ENCODE measurements at places on chromosomes 7 and 10.

- no peak for DNase-seq
Measured at GRCh38 chr10:132289439-132289838, 18.3 kb downstream of the STK32C start.

- DNase-seq = no peak
Measured at GRCh38 chr10:128723631-128724205, 597.5 kb upstream of the MKI67 start.

DNA sequence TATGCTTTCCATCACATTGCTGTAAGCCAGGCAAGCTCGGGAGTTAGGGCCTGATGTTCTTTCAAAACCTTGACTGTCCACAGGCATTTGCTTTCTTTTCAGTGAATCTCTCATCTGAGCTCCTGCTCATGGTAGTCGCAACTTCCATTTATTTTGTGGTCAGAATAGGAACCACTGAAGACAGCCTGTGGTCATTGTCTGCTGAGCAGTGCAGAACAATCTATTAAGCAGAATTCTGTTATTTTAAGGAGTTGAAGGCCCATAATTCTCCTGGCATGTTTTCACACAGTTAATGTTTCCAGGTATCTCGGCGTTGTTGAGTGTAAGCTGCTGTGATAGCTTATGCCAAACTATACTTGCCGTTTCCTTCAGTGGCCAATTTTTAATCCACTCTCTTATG is 491.1 kb upstream of the AKR1E2 start:
- no peak for DNase-seq

GRCh38 chr7:31358467-31358866 is 17.9 kb upstream of the NEUROD6 start:
- DNase-seq = peak; percentile 57

- peak; percentile 23 for DNase-seq
Measured at GRCh38 chr7:123876557-123877256, 31.7 kb downstream of the HYAL4 start.

- no peak for DNase-seq
Measured at GRCh38 chr7:11623093-11623678, 208.8 kb downstream of the THSD7A start.

- DNase-seq = no peak
Measured at GRCh38 chr10:2665772-2666171, 401.6 kb upstream of the PFKP start.

DNA sequence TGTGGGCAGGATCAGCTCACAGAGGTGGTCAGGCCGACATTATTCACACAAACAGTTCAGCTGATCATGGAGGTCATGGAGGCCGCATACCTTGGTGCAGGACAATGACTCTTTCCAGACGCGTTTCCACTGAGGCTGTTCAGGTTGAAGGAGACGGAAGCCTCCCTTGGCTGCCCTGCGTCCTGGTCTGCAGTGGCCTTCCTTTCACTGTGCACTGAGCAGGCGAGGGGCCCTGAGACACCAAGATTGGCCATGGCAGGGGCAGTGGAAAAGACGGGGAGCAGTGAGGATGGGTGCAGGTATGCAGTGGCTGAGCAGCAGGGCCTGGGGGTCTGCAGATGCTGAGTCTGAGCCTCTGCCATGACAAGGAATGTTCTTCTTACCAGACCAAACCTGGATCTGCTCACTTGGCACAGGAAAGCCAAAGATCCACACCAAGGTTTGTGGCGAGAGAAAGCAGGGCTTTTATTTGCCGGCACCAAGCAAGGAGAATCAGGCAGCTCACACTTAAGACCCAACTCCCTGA is 263.3 kb downstream of the GLRX3 start:
- DNase-seq = no peak

DNA sequence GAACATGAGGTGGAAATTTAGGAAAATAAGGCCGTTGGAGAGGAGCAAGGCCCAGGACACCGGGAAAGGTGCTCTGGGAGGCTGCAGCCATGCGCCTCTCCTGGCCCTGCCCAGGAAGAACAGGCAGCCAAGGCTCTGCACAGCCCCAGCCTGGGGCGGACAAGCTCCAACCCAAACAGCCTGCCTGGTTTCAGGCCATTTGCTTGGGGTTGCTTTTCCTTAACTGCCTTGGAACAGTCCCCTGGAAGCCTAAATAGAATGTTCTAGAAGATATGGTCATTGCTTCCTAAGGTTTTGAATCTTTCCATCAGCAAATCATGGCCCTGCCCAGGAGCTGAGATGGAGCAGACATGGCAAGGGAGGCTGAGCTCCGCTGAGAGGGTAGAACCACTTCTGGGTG is 11.0 kb downstream of the VSTM4 start:
- DNase-seq = no peak

GRCh38 chr7:70527520-70528115 is 604.3 kb upstream of the GALNT17 start:
- DNase-seq = no peak

DNA sequence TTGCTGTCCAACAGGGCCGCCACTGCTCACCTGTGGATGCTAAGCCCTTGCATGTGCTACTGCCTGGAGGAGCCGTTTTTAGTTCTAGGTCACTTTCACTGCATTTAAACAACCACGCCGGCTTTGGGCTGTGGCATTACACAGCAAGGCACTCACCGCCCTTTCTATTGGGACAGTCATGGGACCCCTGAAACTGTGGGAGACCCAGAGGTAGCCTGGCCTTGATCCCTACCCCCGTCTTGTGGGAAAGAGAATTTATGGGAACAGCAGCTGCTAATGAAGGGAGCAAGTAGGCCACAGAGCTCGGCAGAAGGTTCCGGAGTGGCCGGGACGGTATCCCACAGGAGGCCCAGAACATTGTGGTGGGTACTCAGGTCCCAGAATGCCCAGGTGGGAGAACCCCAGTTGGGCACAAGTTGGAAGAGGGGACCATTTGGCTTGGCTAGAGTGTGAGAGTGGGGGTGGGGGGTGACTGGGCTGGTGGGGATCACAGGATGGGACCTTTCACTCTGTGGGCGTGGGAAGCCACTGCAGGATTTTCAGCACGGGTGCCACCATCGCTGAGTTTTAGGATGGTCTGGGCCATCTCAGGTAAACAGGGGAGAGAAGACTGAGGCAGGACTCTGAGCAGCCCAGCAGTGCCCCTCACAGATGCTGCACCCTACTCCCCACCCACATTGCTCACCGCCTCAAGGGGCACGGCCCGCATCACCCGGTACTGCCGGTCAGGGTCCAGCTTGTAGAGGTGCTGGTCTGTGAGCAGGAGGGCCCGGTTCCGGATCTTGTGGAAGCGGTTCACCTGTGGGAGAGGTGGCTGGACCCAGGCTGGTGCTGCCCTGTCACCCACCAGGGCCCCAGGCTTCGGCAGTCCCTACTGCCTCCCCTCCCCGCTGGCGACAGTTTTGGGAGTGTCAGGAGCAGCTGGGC is 15.2 kb downstream of the MYO1G start:
- DNase-seq = no peak

DNA sequence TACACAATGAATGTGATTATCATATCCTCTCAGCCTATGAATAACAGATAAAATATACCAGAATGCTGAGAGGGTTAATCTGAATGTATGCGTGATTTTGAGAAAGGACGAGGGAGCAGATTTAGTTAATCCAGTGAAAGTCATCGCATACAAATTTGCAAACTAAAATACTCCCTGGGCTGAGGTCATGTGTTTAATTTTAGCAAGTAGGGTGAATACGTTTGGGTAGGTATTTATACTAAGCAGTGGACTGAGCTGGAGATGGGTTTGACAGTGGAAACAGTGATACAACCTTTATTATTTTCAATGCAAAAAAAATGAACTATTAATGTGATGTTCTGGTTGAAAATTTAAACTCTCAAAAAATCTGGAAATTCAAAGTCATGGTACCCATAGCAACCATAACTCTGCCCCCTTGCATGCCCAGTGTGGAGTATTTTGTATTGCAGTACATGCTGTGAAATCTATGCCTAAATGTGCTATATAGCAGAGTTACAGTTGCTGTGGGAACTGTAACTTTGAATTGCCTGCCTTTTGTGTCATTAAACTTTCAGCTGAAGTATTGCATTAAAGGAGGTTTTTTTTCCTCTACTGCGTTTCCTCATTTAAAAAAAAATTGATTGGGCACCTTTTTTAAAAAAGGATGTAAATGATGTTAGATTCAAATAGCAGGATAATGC is 9.5 kb upstream of the ARID5B start:
- DNase-seq = no peak

- DNase-seq = peak; percentile 61
Measured at GRCh38 chr10:106255111-106255678, 909.3 kb downstream of the SORCS1 start.

- no peak for DNase-seq
Measured at GRCh38 chr10:9811601-9812000, 1206.1 kb upstream of the CELF2 start.

DNA sequence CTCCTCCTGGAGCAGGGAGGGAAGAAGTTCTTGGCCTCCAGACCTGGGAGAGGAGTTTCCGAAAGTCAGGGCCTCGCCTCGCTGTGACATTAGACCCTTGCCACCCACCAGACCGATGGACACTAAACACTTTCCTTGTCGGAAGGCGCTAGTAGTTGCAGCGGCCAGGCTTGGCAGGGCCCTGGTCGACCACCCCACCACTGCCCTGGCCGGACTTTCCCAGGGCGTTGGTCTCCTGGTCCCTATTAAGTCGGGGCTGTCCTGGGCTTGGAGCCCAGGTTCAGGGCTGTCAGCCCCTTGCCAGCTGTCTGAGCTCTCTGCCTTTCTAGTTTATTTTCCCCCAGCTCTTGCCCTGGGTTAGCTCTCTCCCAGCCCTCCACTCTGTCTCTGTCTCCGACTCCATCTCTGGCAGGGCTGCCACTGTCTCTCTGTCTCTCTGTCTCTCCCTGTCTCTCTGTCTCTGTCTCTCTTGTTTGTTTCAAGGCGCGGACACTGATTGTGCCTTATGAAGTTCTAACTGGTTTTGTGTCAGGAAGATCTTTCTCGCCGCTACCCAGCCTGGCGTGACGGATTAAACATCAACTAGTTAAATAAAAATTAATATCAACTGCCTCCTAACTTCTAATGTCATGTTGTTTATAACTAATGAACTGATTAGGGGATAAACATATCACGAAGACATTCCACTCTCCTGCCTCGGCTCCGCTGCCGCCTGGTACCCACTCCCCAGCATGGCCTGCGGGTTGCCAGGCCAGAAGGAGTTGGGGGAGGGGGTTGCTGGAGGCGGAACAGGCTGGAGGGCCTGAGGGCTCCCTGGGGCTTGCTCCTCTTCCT is 13.8 kb upstream of the PAX2 start:
- DNase-seq = peak; percentile 52

DNA sequence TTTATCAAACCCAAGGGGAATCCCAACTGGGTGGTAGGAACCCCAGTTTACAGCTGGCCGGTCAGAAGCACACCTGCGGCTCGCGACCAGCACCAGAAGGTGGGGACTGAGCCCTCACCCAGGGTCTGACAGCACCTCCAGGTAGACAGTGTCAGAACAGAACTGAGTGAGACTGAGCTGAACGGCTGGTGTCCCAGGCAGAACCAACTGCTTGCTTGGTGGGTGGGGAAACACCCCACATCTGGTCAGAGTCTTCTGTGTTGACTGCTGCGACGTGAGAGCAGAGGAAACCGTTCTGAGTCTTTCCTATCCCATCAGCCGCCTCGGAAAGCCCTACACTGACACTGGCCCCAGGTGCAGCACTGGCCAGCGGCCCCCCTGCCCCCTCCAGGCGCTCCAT is 160.7 kb downstream of the MAD1L1 start:
- DNase-seq = no peak

GRCh38 chr10:123007558-123008354 is 839 bp downstream of the IKZF5 start:
- peak; percentile 75 for DNase-seq

DNA sequence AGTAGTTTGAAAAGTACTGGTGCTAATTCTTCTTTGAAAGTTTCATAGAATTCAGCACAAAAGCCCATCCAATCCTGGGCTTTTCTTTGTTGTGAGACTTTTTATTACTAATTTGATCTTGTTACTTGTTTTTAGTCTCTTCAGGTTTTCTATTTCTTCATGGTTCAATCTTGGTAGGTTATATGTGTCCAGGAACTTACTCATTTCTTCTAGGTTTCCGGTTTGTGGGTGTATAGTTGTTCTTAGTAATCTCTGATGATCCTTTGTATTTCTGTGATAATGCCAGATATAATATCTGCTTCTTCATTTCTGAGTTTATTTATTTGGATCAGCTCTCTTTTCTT is 147.5 kb downstream of the RTKN2 start:
- DNase-seq = no peak

- DNase-seq = no peak
Measured at GRCh38 chr10:12638781-12639180, 289.4 kb downstream of the CAMK1D start.

DNA sequence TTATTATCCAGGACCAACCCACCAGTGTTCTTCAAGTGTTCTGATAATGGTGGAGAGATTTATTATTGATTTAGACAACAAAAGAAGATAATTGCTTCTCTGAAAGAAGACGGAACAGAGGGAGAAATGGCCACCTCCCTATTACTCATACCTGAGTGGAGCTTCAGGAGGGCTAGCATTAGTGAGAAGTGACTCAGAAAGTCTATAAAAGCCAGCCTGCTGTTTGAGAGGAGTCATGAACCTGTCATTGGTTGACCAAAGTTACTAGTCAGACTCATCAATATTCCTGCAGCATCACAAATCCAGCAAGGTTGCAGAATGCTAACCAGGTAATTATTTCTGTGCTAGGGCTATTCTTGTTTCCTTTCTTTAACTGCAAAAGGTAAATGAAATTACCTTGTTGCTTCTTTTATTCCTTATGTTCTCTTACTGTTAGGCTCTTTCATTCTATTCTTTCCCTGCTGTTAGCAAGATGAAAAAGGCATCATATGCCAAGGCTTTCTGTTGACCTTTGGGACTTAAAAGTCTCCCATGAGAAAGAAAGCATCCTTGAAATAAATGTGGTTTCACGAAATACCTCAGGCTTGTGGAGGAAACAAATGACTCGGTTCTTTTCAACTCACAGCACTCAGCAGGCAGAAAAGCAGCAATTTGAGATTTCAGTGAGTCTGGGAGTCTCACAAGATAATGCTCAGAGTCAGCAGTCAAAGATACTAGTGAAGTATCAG is 256.4 kb upstream of the PHYHIPL start:
- DNase-seq = peak; percentile 48

GRCh38 chr7:30040938-30041337 is 12.7 kb downstream of the PLEKHA8 start:
- DNase-seq = no peak

DNA sequence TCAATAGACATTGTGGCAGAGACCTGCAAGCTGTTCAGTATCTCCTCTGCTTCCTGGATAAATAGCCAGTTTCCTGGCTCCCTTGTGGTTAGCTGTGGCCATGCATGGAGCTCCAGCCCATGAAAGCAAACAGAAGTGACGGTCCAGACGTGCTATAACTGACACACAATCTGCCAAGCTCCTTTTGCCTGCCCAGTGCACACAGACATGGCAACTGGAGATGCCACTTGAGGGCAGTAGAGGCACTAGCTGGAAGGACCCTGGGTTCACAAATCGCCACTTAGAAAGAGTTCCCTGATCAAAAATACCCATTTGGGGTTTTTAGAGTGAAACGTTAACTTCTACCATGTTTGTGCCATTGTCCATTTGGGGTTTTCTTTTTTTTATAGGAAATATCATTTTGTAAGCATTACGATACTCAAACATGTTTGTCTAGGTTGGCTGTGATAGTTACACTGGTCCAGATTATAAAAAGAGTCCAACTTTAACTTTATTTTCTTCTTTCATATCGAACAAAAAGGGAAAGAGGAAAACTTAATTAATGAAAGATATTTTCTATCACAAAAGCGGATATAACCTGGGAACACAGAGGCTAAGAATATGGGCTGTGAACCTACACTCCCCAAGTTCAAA is 31.3 kb downstream of the KIN start:
- no peak for DNase-seq

GRCh38 chr10:31749981-31750840 is 178.4 kb downstream of the ARHGAP12 start:
- peak; percentile 90 for DNase-seq

- no peak for DNase-seq
Measured at GRCh38 chr10:96560489-96560888, 26.3 kb downstream of the TM9SF3 start.

Measured in eye (tissue), 1 donor.